ENCODE measurements at places on chromosomes 11 and 22.

DNA sequence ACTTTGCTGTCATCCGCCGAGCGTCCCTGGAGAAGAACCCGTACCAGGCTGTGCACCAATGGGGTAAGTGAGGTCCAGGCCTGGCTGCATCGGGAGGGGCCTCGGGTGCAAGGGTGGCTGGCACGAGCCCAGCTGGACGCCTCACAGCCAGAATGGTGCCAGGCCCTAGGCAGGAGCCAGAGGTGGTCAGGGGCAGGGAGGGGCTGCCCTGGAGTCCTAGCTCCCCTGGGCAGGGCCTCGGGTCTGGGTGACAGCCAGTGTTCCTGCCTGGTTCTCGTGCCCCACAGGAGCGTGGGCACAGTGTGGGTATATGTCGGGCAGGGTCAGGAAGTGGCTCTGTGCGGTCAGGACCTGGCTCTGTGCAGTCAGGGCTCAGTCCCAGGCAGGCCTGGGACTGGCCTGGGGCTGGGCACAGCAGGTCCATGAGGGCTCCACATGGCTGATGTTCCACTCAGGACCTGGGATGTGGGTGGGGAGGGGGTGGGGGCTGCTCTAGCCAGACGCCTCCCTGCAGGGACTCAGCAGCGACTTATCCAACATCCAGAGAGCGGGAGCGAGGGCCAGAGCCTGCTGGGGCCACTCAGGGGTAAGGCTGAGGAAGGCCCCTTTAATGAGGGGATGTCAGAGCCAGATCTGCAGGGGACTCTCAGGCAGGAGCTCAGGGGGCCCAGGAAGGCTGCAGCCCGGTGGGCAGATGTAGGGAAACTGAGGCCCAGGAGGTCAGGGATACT lies 1.2 kb downstream of the TSPAN32 start:
- no peak for DNase-seq

DNA sequence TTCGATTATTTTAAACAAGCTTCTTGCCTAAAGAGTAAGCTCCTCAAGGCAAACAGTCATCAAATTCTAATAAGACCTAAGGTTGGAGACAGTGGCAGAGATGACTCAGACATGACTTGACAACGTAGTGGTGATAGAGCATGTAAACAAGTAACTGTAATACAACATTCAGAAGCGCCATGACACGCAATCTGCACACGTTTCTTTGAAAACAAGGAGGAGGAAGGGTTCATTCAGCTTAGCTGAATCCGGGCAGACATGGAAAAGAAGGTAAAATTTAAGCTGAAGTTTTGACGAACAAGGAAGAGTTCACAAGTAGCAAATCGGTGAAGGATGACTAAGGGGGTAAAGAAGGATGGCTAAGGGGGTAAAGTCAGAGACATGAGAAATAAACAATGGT lies 152.4 kb upstream of the ZC3H12C start:
- DNase-seq, result no peak

DNA sequence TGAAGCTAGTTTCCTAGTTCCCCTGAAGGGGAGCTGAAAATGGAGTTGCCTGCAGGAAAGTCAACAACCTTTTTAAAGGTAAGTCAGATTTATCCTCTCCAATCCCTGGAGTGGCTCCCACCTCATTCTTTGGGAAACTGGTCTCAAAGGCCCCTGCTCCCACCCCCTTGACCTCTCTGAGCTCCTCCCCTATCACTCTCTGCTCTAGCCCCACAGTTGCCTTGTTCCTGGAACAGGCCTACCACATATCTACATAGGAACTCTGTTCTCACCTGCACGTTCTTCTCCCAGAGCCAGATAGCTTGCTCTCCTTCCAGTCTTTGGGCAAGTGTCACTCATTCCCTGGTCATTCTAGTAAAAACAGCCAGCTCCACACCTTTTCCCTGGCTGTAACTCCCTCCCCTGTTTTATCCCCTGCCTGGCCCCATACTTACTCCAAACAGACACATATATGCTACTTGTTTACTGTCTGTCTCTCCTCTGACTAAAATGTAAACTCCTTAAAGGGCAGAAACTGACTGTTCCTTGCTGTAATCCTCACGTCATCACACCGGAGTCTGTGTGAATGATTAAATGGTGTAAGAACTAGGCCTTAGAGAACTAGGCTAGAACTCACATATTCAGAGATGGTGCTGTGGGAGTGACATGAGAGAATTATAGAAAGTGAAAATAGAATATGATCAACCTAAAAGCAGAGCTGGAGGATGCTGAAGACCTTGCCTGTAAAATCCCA lies 53.3 kb downstream of the TCF20 start:
- no peak for DNase-seq

- DNase-seq, result no peak
These were observed 1119.1 kb upstream of the TENM4 start for GRCh38 chr11:80559942-80560341.

GRCh38 chr11:15710580-15711275 lies 596.0 kb downstream of the INSC start:
- DNase-seq, result no peak

GRCh38 chr22:33897448-33897835 lies 22.8 kb downstream of the LARGE1 start:
- no peak for DNase-seq

- no peak for DNase-seq
These were observed 18.8 kb upstream of the CDKN1C start for GRCh38 chr11:2904153-2905052.

- DNase-seq, result no peak
These were observed 28.6 kb downstream of the ALG8 start for GRCh38 chr11:78110830-78111229.

- no peak for DNase-seq
These were observed 1324.5 kb downstream of the LRRC4C start for GRCh38 chr11:40134820-40135570.

- DNase-seq, result no peak
These were observed 6.8 kb upstream of the GGA1 start for GRCh38 chr22:37601540-37602442.

DNA sequence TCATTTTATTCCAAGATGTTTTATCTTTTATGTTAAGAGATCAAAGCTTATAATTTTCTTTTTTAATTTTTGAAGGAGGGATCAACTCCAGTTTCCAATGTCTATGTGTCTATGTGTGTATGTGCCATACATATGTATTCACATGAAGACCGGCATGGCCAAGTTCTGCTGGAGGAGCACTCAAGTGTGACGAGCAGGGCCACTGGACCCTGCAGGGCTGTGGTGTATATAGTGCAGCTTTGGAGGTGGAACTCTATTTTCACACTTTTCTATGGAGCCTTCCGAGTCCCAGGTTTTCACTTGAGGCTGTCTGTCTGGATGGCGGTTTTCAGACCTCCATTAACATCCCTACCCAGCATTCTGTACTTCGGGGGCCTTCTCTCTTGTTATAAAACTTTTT lies 36.5 kb upstream of the TTC12 start:
- no peak for DNase-seq
